ENCODE measurements at places on chromosomes 2 and 18.

DNA sequence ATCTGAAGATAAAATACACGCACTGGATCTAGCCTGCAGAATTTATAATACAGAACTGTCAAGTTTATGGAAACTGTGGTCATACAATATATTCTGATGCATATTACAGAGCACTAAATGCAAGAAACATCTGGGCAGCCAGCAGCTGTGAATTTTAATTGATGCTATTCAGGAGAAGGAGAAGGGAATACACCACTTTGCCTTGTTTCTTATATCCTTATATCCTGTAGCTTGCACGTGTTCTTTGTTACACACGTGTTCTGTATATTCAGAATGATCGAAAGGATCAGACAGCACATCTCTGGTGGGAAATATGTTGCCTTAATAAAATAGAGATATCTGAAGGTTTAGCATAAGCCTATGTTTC is 335.8 kb downstream of the AGPS start:
- DNase-seq = no peak

GRCh38 chr2:71153585-71154224 is 23.3 kb downstream of the MPHOSPH10 start:
- DNase-seq = no peak

DNA sequence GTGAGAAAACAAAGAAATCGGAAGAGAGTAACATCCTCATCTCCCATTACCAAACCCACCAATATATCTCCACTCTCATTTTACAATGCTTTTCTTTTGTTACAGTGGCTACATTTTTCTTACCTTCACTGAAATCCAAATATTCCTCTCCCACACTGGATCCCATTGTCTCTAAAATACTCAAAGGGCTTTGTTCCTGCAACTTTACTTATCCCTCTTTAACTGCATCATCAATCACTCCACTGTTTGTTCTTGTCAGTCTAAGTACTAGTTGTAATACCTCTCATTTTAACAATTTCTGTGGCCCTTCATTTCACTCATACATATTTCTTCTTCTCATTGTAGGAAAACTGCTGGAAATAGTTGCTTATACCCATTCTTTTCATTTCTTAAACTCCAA is 464.2 kb upstream of the PIK3C3 start:
- no peak for DNase-seq

- no peak for DNase-seq
Observed at GRCh38 chr2:18828296-18828695, 238.9 kb upstream of the NT5C1B start.

- no peak for DNase-seq
Observed at GRCh38 chr2:60583604-60584003, 30.1 kb upstream of the BCL11A start.

DNA sequence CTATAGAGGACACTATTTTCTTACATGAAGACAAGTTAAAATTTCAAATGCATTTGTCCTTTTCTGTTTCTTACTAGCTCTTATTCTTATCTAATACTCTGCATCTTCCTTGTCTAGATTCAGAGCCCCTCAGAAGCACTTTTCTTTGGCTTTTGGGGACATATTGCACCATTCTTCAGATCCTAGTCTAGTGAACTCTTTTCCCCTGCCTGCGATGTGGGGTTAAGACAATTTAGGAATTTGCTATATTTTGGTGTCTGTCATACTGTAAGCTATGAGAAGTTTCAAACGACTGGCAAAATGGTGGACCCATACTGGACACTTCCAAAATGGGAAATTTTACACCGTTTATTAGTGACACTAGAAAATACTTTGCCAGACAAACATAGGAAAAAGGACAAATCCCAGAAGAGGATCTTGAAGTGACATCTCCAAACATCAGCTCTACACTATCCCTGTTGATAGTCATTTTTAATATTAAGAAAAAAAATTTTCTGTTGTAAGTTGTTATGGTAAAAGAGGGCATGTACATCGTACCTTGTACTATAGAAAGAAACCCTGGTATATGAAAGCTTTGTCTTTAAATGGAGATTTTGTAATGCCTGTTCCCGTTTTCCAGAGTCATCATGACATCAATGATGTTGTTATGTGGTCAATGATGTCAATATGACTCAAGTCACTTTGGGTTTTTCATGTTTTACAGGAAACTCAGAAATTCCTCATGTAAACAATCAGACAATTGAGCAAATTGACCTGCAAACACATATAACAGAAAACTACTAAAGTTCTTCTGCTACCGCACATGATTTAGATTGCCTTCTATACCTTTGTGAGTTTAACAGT is 4.4 kb upstream of the KYNU start:
- DNase-seq = no peak

DNA sequence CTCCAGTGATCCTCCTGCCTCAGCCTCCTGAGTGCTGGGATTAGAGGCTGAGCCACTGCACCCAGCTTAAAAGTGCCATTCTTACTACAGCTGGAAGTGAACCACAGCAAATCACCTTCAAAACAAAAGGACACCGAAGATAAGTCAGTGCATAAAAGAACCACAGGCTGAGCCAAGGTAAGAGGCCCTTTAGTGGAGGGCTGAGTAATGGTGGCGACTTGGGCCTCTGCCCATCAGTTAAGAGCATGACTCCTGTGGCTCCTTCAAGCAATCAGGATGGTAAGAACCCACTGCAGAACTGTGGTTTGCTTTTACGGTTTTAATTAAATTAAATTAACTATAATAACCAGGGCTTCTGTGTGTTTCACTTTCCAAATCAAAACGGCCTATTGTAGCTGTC is 75.1 kb downstream of the CTAGE1 start:
- DNase-seq = no peak

- DNase-seq = no peak
Observed at GRCh38 chr2:216596236-216596979, 36.8 kb upstream of the IGFBP2 start.

DNA sequence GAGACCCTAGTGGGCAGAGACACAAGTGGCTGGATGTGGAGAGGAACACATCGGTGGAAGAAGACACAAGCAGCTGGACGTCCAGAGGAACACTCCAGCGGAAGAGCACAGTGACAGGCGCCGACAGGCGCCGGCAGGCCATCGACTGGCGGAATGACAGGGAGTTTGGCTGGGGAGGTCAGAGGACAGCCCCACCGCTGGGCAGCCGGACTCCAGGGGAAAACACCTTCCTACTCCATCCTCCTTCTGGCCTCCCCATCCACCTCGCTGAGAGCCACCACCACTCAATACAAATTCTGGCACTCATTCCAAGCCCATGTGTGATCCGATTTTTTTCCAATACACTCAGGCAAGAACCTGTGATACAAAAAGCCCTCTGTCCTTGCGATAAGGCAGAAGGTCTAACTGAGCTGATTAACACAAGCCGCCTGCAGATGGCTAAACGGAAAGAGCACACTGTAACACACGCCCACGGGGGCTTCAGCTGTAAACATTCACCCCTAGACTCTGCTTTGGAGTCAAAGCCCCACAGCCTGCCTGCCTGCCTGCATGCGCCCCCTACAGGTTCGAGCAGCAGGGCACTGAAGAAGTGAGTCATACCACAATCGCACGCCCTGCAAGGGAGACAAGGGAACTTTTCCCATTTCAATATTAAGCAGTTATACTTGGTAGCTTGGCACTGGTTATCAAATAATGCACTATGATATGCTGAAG is 50.2 kb upstream of the LRP1B start:
- no peak for DNase-seq

DNA sequence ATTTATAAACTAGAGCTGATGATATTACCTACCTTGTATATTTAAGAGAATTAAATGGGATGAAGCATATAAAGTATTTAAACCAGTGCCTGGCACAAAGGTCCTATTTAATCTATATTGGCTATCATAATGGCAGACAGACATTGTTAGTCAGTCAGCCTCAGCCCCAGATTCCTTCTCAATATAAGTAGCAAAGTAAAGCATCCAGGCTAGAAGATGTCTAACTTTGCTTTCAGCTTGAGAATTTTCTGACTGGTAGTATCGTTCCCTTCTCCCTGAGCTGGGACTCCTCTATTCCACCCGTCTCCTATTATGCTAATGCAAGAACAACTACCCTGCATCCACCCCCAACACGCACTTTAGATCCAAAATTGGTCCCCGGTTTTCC is 215.7 kb upstream of the SIX2 start:
- DNase-seq = no peak

GRCh38 chr2:171394164-171394740 is 39.5 kb downstream of the METTL8 start:
- no peak for DNase-seq

DNA sequence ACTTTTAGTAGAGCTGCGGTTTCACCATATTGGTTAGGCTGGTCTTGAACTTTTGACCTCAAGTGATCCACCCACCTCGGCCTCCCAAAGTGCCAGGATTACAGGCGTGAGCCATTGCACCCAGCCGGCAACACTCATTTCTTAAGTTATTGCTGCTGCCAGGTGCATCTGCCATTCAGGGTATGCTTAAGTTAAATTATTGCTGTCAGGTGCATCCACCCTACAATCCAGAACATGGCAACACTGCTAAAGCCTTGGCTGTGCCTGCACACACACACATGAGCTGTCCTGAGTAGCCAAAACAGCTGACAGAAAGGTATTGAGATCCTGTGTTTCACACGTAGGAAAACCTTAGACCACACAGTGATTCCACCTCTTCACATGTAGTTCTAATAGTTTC is 148.2 kb downstream of the FAM161A start:
- DNase-seq = no peak

- DNase-seq = no peak
Observed at GRCh38 chr2:15700131-15700530, 108.5 kb downstream of the DDX1 start.

- DNase-seq = no peak
Observed at GRCh38 chr2:120034621-120035020, 21.7 kb downstream of the EPB41L5 start.

- no peak for DNase-seq
Observed at GRCh38 chr2:55856936-55857335, 66.6 kb downstream of the EFEMP1 start.

- DNase-seq = no peak
Observed at GRCh38 chr2:221529943-221530652, 42.0 kb downstream of the EPHA4 start.

DNA sequence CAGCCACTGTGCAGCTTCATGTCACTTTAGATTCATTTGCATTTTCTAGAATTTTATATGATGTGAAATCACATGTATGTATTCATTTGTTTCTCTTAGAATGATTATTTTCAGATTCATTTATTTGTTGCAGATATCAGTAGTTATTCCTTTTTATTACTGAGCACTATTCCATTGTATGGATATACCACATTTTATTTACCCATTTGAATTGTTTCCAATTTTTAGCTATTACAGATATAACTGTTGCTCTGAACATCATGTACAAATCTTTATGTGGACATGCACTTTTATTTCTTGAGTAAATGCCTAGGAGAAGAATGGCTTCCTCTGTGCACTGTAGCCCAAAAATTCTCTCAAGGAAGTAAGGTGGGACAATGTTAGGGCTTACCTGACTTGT is 767.8 kb upstream of the FANCL start:
- no peak for DNase-seq

GRCh38 chr2:119697290-119698020 is 18.5 kb downstream of the TMEM177 start:
- no peak for DNase-seq

- no peak for DNase-seq
Observed at GRCh38 chr2:108593547-108594098, 59.4 kb downstream of the LIMS1 start.

DNA sequence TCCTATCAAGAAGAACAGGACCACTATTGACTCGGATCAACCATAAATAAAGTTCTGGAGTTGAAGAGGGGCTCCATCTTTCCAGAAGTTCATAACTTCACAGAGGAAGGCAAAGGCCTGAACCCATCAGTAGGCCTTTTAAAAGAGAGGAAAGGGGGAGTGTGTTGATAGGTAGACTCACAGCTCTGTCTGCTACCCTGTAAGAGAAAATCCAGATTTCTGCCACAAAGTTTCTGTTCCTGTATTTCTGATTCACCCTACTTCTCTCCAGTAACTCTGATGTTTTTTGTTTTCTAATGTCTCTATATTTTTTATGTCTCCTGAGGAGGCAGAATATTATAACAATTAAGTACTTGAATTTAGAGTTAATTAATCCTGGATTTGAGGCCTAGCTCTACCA is 564.0 kb downstream of the TNS1 start:
- no peak for DNase-seq

DNA sequence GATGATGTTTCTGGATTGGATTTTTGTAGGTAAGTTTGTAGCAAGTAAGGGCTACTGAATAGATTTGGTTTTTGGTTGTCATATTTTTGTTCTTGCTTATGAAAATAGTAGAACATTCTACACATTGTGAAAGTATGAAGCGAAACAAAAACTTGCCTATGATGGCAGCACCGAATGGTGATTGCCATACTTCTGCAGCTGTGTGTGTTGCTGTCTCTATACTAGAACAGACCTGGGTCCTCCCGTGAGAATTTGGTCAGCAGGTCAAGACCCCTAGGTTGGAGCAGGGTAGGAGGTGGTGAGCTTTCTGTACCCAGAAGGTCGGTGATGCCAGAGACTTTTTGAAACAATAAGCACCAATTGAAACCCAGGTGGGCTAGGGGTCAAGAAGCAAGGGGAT is 322.6 kb downstream of the PRKCE start:
- no peak for DNase-seq

DNA sequence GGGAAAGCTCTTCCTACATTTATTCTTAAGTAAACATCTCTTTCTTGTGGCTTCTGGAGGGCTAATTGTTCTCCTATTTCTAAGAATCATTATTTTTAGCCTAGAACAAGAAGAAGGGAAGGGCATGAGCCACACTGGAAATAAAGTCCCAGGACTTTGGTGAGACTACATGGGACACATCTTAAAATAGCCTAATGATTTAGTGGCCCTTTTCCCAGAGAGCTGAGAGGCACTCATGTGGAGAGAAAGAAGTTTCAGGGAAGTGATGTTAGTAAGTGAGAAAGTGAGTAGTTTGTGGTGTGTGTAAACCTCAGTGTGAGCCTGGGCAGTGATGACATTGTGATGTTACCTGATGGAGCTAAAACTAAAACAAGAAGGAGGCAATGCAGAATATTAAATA is 14.6 kb downstream of the ITGA4 start:
- DNase-seq = no peak

GRCh38 chr2:54429054-54429453 is 27.1 kb upstream of the SPTBN1 start:
- no peak for DNase-seq

DNA sequence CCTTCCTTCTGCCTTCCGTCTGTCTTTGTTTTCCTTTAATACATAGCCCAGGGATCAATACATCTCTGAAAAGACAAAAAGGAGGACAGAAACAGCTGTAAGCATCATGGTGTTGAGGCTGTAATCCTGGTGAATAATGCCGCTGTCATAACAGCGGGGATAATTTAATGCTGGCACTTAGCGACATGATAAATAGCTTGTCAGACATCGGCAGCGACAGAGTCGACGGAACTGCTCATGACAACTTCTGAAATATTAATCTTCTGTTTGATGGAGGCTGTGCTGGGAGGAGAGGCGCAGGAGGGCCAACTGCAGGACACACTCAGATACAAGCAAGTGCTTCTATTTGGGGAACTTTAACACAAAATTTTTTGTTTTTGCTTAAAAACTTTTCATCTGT is 602.2 kb downstream of the GALR1 start:
- DNase-seq = no peak
